Cerebellar nuclear complex (tissue), 1 donor: ENCODE measurements at places on chromosomes 2 and 18.

DNA sequence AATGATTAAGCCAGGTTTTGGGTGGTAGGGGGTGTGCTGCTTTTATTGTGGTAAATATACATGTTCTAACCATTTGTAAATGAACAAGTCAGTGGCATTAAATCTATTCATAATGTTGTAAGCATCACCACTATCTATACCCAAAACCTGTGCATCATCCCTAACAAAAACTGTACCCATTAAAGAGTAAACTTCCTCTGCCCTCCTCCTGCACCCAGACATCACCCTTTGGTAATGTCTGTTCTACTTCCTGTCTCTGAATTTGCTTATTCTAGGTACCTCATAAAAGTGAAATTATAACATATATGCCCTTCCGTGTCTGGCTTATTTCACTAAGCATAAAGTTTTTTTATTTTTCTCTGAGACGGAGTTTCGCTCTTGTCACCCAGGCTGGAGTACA lies 14.1 kb downstream of the RIF1 start:
- no peak for DNase-seq

- DNase-seq = no peak
Measured at GRCh38 chr2:12456293-12457106, 260.2 kb upstream of the TRIB2 start.

- DNase-seq = no peak
Measured at GRCh38 chr18:75827751-75828287, 400.3 kb upstream of the SMIM21 start.

DNA sequence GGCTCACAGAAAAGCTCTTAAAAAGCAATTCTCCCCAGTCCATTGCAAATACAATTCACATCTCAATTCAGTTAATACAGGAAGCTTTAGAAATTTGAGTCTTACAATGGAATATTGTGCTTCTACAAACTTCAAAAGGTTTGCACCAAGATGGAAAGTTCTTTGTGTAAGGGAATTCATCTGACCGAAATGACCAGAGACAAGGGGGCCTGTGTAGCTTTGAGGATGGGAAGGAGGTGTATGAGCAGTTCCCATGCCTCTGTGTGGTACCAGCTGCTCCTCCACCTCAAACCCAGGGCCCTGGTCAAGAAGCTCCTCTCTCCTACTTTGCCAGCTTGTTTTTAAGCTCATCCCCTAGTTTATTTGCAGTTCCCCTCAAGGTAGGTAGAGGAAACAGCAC lies 312.8 kb upstream of the PKDCC start:
- DNase-seq = no peak

GRCh38 chr2:129759472-129760010 lies 219.9 kb upstream of the RAB6C start:
- no peak for DNase-seq

- no peak for DNase-seq
Measured at GRCh38 chr2:237623428-237624403, 3.7 kb upstream of the LRRFIP1 start.
